ENCODE measurements at places on chromosomes 4 and X.

DNA sequence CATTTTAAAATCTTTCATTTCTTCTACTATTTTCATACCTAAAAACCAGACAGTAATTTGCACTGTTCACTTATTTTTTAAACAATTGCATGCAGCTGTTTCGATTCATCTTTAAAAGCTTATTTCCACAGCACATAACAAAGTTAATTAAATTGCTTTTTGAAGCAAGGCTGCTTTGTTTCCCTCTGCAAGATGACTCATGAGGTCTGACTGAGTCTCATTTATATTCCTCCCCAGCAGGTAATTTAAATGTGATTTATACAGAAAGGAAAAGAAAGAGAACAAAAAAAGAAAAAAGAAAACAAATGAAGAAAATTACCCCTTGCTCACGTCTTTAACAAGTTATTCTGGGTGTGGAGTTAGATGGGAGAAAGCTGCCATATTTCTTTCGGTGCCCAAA is 22.8 kb downstream of the VMA21 start:
- DNase-seq, result no peak

- peak; percentile 42 for DNase-seq
These were observed 666.0 kb downstream of the GRID2 start for GRCh38 chr4:92969650-92970379.

DNA sequence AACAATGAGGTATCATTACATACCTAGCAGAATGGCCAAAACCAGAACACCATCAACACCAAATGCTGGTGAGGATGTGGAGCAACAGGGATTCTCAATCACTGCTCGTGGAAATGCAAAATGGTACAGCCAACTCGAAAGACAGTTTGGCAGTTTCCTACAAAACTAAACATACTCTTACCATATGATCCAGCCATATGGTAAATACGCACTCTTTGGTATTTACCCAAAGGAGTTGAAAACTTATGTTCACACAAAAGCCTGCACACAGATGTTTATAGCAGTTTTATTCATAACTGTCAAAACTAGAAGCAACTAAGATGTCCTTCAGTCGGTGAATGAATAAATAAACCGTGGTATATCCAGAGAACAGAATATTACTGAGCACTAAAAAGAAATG is 7.8 kb downstream of the CASP3 start:
- DNase-seq, result no peak

GRCh38 chr4:87337361-87337760 is 14.7 kb upstream of the HSD17B13 start:
- no peak for DNase-seq

DNA sequence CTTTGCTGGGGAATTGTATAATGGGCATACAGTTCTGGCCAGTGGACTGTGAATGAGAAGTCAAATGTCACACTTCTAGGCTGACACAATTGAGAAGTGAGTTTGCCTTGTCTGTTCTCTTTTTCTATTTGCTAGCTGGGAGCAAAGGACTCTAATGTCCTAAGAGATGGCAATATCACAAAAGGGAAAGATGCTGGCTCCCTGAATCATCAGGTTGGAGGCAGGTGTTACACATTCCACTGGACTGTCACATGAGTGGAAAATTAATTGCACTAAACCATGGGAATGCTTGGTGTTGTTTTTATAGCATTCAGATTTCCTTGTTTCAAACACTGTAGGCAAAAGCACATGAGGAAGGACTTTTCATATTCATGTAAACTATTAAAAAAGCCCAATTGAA is 388.3 kb downstream of the ADAM29 start:
- no peak for DNase-seq

GRCh38 chrX:33909836-33910235 is 222.3 kb downstream of the FAM47A start:
- no peak for DNase-seq

DNA sequence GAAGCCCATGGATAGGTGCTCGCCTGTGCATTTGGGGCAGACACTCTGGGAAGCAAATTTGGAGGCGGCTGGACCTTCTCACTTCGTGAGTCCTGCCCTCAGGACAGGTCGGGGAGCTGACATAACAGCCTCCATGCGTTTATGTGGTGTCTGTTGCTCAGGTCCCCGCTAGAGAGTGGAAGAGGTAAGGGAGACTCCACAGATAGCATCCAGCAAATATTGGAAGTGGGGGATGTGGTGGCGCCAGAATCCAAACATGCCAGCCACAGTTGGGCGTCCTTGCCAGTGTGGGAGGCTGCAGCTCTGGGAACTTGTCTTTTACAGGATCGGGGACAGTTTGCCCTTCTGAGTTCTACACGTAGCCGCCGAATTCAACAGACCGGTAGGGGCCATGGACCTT is 47.8 kb downstream of the ZNF182 start:
- DNase-seq, result no peak

- no peak for DNase-seq
These were observed 97.7 kb downstream of the ARHGAP10 start for GRCh38 chr4:147829401-147830101.

DNA sequence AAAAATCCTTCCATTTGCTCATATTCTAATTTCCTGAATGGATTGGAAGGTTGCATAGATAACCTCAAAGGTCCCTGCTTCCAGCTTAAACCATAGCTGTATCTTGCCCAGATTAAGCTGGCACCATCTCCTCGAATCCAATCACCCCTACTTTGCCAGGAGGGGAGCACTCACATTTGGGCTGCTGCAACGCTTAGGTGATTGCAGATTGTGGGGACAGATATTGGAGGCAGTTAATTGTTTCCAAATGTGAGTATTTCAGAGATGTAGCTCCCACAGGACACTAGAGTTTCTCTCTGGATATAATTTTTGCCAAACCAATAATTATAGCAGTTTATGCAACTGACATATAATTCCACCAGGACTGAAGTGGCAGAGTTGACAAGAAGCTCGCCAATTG is 53.5 kb upstream of the ACSL1 start:
- DNase-seq, result no peak

GRCh38 chrX:20547611-20548051 is 280.9 kb upstream of the RPS6KA3 start:
- no peak for DNase-seq

GRCh38 chr4:86825511-86825910 is 23.7 kb downstream of the SLC10A6 start:
- DNase-seq, result no peak

DNA sequence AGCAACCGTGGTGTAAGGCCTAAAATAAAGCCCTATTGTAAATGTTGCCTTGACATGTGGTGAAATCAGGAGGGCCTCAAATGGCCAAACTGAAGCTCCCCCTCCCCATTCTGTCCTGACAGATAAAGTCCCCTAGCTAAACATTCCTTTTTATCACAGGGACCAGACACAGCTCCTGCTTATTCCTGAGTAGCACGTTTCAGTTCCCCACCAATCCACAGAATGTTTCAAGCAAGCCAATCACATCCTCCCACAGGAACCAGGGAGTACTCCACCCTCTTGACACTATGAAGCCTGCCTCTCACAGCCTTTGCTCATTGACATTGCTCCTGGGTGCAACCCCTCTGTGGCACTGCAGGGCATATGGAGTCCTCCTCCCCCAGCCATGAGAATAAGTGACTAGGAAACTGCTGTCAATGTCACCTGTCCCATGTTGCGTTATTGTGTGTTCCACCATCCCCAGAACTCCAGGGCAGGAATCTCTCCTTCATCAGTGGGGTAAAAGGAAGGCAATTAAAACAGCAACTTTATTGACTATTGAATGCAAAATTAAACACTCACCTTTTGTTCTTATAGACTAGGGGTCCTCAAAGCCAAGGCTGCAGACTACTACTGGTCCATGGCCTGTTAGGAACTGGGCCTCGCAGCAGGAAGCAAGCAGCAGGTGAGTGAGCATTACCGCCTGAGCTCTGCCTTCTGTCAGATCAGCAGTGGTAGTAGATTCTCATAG is 128.1 kb downstream of the COL25A1 start:
- DNase-seq, result no peak

- no peak for DNase-seq
These were observed 140.0 kb downstream of the DCK start for GRCh38 chr4:71133491-71133890.

DNA sequence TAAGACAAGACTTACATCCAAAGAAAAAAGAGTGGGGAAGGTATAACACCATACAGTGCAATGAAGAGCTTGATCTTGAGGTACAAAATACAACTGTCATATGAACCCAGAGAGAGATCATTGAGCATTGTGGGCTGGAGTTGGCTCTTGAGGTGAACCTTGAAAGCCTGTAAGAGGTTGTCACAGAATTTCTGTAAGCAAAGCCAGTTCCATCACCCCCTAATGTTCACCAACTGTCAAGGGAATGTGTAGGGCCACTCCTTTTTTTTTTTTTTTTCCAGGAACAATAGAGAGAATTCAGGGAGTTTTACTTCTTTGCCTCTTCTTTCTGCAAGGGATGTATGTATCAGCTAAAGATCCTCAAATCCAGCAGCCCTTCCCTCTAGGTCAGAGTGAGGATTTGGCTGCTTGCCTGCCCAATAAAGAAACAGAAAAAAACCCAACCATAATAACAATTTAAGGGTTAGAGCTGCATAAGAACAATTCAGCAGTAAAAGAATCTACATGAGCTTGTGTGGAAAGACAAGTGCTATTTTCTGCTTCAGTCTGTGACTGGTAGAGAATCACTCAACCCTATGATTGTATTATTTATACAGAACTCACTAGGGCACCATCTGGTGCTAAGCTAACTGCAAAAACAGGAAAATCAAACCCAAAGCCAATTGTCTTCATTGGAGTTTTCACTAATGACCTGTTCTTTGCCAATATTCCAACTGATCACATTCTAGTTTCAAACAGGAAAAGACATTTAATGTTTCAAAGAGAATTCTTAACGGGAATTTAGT is 217.5 kb upstream of the TEX13C start:
- DNase-seq, result no peak

DNA sequence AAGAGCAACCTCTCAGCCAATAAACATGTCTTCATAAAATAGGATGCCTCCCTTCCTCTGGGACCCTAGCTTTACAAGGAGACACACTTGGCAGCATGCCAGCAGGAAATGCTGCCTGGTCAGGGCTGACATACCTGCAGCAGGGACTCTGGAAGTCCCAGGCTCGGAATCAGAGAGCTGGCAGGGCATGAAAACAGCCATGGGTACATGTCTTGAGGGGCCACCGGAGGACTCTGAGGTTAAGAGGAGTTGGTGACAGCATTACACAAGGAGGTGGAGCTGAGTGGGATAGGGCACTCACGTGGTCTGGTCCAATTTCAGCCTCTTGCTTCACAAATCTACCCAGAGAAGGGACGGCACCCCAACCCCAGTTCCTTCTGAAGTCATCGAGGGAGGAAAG is 15.7 kb downstream of the MSX1 start:
- DNase-seq, result no peak

- DNase-seq, result no peak
These were observed 51.8 kb downstream of the SCML1 start for GRCh38 chrX:17788956-17789562.

GRCh38 chrX:95764972-95765451 is 919.6 kb upstream of the DIAPH2 start:
- no peak for DNase-seq

GRCh38 chrX:87895421-87895820 is 377.8 kb downstream of the KLHL4 start:
- no peak for DNase-seq

- no peak for DNase-seq
These were observed 19.3 kb upstream of the GCNA start for GRCh38 chrX:71558920-71559319.

GRCh38 chr4:6639137-6639680 is 1.3 kb upstream of the MRFAP1 start:
- DNase-seq, result no peak

DNA sequence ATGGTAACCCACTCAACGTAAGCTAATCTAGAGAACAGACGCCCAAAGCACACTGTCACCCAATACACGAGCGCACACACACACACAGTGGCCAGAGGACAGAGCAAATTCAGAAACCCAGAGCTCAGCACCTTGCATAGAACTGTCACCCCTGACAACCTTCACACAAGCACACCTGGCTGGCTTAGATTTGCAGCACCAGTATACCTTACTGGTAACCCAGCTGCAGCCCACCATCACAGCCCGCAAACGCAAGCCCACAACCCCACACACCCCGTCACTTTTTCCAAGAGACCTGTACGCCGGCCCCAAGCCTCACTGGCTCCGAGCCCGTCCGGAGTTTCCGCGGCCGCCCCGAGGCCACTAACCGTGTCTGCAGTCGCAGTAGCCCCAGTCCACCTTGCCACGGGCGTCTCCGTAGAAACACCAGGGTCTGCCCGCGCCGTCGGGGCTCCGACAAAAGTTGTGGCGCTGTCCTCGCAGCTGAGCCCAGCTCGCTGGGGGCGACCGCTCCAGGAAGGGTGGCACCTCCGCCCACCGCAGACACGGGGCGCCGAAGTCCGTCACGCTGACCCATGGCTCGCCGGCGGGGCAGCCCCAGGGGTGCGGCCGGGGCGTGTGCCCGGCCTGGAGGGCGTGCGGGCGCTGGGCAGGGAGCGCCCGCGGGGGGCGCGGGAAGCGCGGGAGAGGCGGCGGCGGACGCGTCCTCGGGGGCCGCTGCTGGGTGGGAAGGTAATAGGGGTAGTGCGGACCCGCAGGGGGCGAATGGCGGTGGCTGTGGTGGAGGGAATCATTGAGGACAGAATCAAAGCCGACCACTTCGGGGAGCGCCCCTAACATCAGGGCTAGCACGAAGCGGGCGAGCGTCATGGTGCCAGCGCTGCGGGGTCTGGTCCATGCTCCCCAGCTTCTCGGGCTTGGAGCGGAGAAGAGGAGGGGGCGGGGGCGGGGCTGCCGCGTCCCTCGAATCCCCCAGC is 664 bp downstream of the PRSS12 start:
- no peak for DNase-seq

DNA sequence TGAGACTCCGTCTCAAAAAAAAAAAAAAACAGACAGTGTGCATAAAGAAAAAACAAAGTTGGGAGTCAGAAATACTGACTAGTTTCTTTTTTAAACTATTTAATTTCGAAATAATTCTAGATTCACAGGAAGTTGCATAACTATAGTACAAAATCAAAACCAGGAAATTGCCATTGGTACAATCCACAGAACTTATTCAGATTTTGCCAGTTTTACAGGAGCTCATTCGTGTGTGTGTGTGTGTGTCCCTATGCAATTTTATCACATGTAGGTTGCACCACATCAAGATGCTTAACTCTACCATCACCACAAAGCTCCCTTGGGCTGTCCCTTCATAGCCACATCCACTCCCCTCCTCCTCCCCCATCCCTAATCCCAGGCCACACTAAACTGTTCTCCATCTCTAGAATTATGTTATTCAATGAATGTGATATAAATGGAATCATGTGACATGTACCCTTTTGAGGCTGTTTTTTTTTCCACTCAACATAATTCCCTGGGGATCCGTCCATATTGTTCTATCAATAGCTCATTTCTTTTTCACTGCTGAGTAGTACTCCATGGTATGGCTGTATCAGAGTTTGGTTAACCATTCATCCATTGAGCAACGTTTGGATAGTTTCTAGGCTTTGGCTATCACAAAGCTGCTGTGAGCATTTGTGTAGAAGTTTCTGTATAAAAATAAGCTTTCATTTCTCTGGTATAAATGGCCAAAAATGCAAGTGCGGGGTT is 16.3 kb upstream of the DDX3X start:
- no peak for DNase-seq

GRCh38 chrX:67726018-67726417 is 182.2 kb downstream of the AR start:
- DNase-seq, result no peak
